ENCODE measurements at places on chromosomes 2 and 18.

DNA sequence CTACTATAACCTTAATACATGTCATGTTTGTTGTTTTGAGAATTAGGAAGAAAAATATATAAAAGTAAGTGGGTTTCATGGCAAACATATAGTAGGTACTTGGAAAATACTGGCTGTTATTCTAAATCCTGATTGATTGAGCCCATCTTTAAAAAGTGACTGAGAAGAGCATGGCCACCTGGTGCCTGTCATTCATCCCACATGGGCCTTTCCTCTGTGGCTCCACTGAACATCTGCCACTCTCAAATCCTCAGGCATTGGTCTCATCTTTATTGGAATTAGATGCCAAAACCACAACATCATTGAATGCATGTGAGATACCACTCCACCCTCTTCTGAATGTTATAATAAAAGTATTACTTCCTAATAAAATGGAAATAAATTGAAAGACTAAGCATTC is 101.6 kb upstream of the TTN start:
- DNase-seq, result no peak

GRCh38 chr2:201353116-201353515 is 4.0 kb downstream of the FLACC1 start:
- no peak for DNase-seq

DNA sequence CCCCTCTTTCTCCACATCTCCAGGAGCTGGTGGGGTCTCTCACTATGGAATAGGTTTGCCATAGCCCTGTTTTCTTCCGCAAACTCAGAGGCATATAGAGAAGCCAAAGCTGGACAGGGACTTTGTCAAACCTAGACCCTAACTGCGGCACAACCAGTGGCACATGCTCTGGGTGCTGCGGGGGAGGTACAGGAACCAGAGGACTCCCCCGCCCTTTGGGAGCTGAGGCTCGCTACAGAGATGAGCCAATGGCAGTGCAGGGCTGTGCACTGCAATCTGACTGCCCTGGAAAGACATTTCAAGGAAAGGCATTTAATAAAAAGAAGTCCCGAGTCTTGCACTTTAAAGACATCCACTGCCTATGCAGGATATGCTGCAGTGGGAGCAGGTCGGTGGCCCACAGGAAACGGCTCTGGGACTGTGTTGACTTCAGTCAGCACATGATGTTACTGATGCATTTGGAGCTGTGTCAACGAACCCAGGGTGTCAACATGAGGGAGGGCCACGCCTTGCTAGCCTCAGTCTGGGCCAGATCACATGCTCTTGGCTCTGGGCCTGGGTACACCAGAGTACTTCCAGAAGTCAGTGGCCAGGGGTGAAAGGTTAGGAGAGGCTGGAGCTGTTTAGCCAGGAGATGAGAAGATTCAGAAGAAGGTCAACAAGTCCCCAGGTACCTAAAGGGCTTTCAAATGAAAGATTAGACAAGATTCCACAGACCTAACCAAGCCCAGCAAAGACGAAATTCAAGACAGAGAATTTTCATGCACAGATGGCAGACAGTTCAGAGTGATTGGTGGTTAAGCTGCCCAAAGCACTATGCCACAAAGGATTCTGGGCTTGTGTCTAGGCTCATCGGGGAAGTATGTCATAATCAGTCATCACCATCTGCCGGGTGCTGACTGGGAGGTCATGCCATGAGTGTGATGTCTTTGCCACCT is 8.2 kb downstream of the SLC35F6 start:
- no peak for DNase-seq

- no peak for DNase-seq
Observed at GRCh38 chr2:168277276-168277675, 29.9 kb upstream of the STK39 start.

GRCh38 chr2:216108310-216108966 is 710 bp upstream of the XRCC5 start:
- no peak for DNase-seq

DNA sequence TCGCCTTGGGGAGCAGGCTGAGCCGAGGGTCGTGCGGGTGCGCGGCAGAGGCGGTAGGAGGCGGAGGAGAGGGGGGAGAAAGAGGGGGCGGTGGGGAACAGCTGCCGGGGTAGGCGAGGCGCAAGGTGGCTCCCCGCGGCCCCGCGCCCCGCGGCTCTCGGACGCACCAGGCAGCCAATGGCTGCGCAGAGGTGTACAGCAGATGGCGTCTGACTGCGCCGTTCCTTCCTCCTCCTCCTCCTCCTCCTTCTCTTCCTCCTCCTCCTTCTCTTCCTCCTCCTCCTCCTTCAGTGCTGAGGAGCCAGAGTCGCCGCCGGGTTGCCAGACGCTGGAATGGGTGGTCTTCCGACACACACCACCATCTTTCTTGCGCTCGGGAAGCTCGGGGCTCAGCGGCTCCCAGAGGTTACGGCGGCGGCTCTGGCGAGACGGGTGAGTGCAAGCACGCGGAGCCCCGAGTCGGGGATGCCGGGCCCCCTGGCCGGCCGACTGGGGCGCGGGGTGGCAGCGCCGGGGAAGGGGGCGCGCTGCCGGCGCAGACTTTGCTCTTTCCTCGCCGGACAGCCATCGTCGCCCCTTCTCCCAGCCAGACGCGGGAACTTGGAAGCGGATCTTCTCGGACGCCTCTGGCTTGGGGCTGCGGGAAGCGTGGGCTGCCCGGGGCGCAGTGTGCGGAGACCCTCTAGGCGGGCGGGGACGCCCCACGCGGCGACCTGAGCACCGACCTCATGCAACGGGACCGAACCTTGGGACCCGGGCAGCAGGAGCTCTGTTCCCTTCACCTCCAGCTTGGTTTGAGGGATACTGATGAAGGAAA is at the start of gene THSD7B:
Gene THSD7B, plus strand, starts transcription at position 290 of the 817 bp plus-strand sequence. CDS start 116,634 bp downstream, outside the sequence.
- peak; percentile 60 for DNase-seq

GRCh38 chr2:42309366-42309765 is 51.7 kb downstream of the COX7A2L start:
- no peak for DNase-seq

- DNase-seq, result peak; percentile 36
Observed at GRCh38 chr2:26993768-26994167, 23.3 kb downstream of the MAPRE3 start.

GRCh38 chr18:77001979-77002378 is 130.6 kb downstream of the MBP start:
- no peak for DNase-seq

DNA sequence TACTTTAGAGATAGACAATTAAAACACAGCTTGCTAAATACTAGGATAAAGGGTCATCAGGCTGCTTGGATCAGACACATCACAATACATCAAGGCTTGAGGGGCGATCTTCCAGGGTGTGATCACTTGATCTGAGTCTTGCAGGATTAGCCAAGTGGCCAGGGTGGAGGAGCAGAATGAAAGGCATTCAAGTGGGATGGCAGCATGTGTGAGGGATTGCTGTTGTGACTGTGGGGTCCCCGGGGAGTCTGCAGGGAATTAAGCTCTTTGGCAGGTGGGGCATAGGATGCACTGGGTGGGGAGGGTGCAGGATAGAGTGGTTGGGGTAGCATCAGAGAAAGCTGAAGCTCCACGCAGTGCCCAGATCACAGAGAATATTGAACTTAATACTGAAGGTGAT is 58.0 kb upstream of the TMEM163 start:
- no peak for DNase-seq

DNA sequence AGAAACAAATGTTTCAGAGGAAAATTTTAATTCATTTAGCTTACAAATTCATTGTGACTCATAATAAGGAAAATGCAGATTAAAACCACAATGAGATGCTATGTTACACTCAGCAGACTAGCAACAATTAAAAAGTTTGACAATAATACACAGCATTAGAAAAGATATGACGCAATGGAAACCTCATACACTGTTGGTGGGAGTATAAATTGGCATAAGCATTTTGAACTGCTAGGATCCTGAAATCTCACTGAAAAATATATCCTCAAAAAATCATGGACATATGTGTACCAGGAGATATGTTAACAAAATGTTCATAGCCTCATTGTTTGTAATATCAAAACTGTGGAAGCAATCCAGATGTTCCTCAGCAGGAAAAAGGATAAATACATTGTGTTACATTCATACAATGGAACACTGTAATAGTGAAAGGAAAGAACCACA is 13.7 kb downstream of the CALCRL start:
- no peak for DNase-seq

DNA sequence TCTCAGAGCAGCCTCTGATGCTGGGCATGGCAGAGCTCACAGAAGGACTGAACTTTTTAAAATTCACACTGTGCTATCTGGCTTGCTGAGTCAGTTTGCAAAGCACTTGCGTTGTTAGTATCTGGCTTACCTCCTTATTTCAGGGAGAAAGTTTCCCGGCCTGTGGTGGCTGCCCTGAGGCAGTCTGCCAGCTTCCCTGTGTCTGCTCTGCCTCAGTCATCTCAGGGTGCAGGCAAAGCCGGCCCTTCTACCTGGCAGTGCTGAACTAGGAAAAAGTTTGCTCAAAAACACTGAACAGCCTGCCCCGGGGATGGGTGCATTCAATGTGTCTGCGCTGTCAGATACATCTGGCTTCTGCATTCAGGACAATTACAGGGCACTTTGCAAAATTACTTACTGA is 90.2 kb upstream of the UXS1 start:
- DNase-seq, result no peak

GRCh38 chr2:96594691-96595152 is 43.4 kb downstream of the KANSL3 start:
- no peak for DNase-seq

DNA sequence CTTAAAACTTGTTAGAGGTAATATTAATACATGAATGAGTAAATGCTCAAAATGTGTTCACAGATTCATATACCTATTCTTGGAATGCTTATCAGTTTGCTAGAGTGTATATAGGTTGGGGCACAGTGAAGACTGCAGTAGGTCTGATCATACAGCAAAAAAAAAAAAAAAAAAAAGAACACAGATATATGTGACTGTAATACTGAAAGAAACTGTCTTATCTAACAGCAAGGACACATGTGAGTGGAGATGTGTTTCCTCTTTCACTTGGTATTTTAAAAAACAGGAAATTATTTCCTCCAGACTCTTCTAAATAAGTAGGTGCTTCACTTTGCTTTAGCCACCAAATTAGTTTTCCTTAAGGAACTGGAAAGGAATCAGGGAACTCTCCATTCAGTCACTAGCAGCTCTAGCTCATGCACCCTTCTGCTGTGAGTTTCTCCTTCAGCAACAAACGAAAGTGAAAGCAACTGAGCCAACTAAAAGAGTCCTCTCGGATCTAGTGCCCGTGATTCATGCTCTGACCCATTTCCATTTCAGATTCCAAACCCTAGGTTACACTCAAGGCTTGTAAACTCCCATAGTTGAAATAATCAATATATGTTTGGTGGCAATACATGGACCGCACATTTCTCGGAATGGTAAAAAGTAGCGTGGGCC is 98.5 kb downstream of the DSEL start:
- no peak for DNase-seq

DNA sequence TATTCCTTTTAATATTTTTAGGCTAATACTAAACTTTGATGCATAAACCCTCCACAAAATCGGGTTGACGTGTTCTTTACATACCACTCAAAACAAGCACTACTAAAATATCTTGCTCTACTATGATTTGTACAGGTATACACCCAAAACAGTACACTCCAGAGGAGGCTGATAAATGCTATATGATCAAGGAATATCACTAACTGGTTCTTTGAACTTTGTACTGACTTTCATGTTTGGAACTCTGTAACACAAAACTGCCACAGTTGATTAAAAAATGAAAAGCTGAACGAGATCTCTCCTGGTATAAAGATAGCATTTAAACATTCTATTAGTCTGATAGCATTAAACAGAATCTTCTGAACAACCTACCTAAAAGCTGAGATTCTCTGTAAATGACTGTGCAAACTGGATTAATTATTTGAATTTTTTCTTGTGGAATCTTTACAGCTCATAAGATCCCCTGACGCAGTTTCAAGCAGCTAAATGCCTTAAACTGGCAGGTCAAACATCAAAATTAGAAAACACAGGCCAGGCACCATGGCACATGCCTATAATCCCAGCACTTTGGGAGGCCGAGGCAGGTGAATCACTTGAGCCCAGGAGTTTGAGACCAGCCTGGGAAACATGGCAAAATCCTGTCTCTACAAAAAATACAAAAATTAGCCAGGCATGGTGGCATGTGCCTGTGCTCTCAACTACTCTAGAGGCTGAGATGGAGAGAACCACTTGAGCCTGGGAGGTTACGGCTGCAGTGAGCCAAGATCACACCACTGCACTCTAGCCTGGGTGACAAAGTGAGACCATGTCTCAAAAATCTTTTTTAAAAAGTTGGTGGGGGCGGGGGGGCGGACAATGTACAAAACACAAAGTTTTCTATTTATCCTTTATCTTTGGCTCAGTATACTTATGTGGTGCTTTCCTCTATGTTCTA is 150.6 kb downstream of the EXOC6B start:
- DNase-seq, result no peak

- DNase-seq, result peak; percentile 63
Observed at GRCh38 chr2:191030521-191031154, 16.7 kb upstream of the STAT1 start.

DNA sequence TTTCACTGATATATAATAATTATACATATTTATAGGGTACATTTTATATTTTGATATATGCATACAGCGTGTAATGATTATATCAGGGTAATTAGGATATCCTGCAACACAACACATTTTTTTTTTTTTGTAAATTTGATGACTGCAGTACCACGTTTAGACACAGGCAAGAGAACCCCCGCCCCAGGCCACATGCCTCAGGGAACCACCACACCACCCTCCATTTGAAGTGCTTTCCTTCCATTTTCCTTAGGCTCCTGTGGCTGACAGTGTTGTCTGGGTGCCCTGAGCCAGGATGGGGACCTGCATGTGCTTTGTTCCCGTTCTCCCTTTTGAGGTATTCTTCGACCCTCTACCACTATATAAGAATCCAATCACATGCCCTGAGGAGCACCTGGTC is 161.6 kb upstream of the CTAGE1 start:
- no peak for DNase-seq

- no peak for DNase-seq
Observed at GRCh38 chr18:26421931-26422330, 126.4 kb downstream of the KCTD1 start.

GRCh38 chr2:6917071-6917760 is at the start of gene RNF144A:
Gene RNF144A, plus strand, starts transcription at chr2:6917412. Its CDS starts 79,515 bp downstream, at chr2:6996927.
- DNase-seq, result peak; percentile 94

- no peak for DNase-seq
Observed at GRCh38 chr18:36157441-36157840, 27.7 kb downstream of the ELP2 start.

- no peak for DNase-seq
Observed at GRCh38 chr2:178392215-178392614, 58.8 kb downstream of the PRKRA start.

All from iPS-NIHi11 (cell line).